ENCODE measurements at places on chromosomes 1 and 21.

- no peak for DNase-seq
Observed at GRCh38 chr1:173467426-173467825, 9.7 kb upstream of the PRDX6 start.

GRCh38 chr1:34266127-34266951 lies 89.6 kb downstream of the C1orf94 start:
- no peak for DNase-seq

DNA sequence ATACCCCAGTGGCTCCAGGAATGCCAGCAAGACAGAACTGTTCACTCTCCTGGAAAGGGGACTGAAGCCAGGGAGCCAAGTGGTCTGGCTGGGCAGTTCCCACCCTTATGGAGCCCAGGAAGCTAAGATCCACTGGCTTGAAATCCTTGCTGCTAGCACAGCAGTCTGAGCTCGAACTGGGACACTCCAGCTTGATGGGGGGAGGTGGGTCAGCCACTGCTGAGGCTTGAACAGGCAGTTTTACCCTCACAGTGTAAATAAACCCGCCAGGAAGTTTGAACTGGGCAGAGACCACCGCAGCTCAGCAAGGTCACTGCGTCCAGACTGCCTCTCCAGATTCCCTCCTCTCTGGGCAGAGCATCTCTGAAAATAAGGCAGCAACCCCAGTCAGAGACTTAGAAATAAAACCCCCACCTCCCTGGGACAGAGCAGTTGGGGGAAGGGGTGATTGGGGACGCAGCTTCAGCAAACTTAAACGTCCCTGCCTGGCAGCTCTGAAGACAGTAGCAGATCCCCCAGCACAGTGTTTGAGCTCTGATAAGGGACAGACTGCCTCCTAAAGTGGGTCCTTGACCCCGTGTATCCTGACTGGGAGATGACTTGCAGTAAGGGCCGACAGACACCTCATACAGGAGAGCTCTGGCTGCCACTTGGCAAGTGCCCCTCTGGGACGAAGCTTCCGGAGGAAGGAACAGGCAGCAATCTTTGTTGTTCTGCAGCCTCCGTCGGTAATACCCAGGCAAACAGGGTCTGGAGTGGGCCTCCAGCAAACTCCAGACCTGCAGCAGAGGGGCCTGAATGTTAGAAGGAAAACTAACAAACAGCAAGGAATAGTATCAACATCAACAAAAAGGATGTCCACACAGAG lies 568.4 kb downstream of the PLA2G4A start:
- DNase-seq: no peak

DNA sequence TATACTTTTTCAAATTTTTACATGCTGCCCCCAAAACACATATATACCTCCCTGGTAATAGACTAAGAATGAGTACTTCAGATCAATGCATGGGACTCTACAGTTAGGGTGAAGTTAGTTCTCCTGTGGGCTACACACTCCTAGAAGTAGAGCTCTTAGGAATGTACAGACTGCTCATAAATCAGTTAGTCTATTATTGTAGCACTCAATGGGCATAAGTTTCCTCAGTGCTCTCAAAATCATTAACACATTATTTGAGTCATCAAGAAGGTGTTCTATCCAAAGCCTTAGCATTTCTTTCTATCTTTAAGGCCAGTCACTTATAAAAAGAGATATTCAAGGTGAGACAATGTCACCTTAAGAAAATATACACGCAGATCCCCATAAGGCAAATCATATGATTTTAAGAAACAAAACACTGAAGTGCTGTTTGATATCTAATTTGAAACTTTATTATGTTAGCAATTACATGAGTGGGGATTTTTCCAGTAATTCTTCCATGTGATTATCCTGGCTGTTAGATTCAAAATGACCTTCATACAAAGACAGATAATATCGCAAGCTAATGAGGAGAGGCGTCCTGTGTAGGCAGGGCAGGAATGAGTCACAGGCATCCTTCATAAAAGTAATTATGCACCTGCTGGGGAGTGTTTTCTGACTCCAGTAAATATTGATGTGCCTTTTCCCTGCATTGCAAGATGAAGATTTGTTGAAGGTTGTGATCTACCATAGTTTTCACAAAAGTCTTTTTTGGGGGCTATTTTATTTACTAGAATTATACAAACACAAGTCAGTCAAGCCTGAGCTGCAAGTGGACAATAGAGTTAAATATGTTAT lies 167.2 kb upstream of the ATP1B1 start:
- DNase-seq: no peak

DNA sequence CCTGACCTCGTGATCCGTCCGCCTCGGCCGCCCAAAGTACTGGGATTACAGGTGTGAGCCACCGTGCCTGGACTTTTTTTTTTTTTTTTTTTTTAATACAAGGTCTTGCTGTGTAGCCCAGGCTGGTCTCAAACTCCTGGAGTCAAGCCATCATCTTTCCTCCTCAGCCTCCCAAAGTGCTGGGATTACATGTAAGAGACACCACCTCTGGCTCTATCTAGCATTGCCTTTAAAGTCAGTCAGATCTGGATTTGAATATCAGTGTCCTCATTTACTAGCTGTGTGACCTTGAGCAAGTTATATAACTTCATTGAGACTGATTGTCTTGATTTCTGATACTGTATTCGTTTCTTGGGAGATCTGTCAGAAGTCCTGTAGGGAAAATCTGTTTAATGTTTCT lies 6.6 kb downstream of the MAP3K21 start:
- DNase-seq: no peak

GRCh38 chr1:154157520-154158306 lies 2.8 kb upstream of the NUP210L start:
- DNase-seq: no peak

- no peak for DNase-seq
Observed at GRCh38 chr1:166907763-166908162, 31.7 kb upstream of the TADA1 start.

DNA sequence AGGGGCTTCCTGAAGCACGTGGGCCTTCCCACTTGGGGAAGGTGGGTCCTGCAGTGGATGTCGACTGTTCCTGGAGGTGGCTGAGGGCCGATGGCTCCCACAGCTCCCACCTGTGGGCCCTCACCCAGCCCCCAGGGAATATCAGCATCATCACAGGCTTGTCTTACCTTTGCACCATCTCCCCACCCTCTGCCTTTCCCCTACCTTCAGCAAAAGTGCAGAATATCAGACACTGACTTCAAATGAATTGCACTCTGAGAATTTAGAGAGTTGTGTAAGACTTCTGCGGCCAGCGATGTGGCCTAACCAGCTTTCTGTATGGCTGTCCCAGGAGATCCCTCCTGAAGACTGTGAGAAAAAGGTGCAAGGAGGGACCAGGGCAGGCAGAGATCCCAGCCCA lies 105.4 kb downstream of the PRDM2 start:
- no peak for DNase-seq

DNA sequence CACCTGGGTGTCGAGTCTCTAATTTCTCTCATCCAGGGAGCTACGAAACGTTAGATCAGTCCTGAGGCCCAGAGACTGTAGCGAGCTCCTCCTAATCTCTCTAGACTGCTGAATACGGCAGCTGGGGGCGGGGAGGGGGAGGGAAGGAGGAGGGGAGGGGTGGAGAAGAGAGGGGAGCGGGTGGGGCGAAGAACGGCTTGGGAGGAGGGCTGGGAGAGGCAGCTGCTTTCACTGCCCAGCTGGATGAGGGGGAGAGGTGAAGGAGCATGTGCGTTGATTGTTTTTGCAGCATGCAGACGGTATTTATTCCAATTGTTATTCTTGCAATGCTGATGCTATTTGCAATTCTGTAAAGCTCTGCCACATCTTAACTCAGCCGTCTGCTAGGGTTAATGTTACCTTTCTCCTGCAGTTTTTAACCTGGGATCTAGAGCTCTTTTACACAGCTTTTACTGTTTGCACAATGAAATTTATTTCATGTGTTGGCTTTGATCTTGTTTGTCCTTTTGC lies 790 bp downstream of the DNAJC6 start:
- DNase-seq: no peak

DNA sequence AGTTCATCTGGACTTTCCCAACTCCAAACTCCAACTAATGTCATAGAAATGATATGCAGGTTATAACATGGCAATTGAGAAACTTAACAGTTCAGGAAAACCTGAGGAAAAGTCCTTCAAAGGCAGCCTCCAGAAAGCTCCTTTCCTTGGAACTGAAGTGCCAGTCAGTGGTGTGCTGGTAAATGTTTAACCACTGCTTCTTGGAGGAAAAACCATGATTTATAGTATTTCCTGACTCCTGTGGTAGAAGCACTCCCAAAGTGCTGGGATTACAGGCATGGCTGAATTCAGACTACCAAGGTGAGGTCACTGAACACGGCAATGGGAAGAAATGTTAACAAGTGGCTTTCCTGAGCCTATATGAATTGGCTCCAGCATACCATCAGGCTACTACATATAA lies 26.7 kb upstream of the ZNHIT6 start:
- no peak for DNase-seq

- DNase-seq: no peak
Observed at GRCh38 chr1:102715150-102715549, 393.2 kb downstream of the COL11A1 start.

GRCh38 chr1:36702963-36703362 lies 220.2 kb upstream of the CSF3R start:
- DNase-seq: no peak

- DNase-seq: no peak
Observed at GRCh38 chr1:213934649-213935048, 53.1 kb upstream of the PROX1 start.

- no peak for DNase-seq
Observed at GRCh38 chr1:37486680-37487618, 12.6 kb downstream of the ZC3H12A start.

DNA sequence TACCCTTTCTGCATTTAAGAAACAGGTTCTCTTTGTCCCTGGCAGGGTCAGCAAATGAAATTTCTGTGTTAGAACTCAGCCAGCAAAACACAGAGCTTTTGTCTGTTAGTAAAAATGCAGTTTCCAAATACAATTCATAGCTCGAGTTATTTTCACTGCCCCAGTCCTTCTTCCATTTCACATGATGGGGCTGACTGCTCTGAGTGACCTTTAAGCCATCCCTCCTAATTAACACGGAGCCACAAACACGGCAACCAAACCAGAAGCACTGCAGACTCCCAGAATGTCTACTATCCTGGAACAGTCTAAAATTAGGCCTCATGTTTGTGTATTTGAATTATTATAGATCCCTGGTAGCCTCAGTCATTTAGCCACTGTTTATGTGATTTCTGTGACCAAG lies 99.1 kb upstream of the RGS4 start:
- no peak for DNase-seq

DNA sequence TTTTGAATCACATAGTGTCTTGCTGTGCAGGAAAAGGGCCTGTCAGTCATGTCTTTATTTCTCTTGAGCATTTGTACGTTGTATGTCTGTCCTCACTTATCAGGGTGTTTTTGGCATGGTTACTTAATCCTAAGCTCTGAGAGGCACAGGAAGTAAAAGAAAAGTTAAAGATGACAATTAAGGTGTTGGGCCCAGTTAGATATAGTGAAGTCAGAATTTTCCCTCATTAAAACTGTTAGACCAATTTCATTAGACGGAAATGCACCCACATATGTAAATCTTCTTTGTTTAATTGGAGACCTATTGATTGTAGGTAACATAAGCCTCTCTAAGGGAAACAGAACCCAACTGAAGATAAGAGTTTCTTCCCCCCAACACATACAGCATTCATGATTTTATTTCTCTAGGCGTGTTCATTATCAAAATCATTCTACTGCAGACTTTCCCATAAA lies 21.9 kb downstream of the NFIA start:
- DNase-seq: no peak

GRCh38 chr1:173190101-173190936 lies 16.8 kb downstream of the TNFSF4 start:
- DNase-seq: peak; percentile 46

- DNase-seq: no peak
Observed at GRCh38 chr1:84721152-84721551, 30.9 kb upstream of the SSX2IP start.

DNA sequence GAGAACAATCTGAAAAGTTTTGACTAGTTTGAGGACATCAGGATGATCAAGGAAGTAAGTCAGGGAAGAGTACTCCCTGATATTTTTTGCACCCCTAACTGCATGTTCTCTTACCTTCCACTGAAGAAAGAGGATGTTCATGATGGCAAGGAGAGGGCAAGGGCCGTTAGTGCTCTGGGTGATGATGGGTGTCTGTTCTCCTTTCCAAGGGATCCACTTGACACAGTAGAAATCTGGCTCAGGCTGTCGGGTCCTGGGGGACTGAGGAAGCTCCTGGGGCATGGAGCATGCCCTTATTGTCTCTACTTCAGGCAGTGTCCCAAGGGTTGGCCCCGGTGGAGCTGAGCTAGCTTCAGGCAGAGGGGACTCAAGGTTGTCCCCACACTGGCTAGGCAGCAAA lies 4.7 kb downstream of the MINDY1 start:
- no peak for DNase-seq

GRCh38 chr1:24900985-24901781 lies 28.9 kb downstream of the RUNX3 start:
- no peak for DNase-seq

DNA sequence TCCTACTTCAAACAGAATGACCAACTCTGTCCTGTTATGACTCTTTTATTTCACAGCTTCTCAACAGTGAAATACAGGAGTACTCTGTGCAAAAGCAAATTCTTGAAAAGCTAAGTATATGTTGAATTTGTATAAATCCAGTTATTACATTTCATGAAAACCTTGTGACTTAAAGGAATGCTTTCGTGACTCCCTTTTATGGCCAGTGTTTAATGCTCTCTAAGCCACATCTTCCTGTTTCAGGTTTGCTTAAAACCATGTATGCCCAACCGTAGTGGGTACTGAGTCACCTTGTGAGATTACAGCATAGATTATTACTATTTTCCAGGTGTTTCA lies 40.2 kb upstream of the KIF1B start:
- DNase-seq: no peak

DNA sequence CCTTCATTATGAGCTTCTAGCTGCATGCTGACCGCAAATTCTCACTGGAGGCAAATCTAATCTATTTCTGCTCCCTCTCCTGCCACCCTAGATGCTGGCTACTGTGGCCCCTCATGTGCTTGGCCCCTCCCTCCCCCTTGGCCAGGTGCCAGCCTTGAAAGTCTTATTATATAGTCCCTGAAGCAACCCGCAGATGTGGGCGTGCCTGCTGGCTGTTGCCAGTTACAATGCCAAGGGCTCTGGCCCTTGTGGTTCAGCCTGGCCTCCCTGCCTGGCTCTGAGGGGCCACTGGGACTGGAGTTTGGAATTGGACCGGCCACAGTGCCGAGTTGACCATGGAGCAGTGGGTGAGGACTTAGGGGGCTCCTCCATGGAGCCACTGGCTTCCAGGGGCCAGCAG lies 78.9 kb upstream of the ACTRT2 start:
- DNase-seq: no peak

DNA sequence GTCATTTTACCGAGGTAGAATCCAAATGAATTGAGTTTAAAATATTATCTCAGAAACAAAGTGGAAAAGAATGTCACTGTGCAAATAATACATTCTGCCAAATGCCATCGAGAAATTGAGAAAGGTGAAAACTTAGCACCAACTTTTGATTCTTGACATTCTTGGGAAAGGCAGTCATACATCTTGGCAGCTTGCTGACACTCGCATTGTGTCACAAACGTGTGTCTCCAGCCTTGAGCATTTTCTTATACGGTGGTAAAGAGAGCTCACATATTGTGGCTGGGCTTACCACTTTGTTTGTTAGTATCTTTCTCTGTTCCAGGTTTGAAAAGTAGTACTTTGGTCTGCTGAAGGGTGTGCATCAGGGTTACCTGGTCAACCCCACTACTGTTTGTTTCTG lies 1456.1 kb downstream of the BRINP3 start:
- DNase-seq: no peak
